ENCODE measurements at places on chromosomes 2 and 18. TPM values are rescaled to one million over a fixed set of nuclear protein-coding genes. Genes with fewer than 3 reads are reported as not detected.

Gene CYRIA
- 1.3 TPM for polyA plus RNA-seq

Gene PIEZO2
- 0.38 TPM for polyA plus RNA-seq

Gene CIB4
- polyA plus RNA-seq, result not detected

Gene MC4R
- 0.05 TPM for polyA plus RNA-seq

Gene TBC1D8
- 46.2 TPM for polyA plus RNA-seq

Gene DPP10
- polyA plus RNA-seq, result 1.1 TPM

All from pancreas (tissue), 10 donors.